ENCODE measurements at places on chromosomes 3 and 15.

- no peak for DNase-seq
These were observed 15.8 kb upstream of the SOX2 start for GRCh38 chr3:181695661-181696491.

- no peak for DNase-seq
These were observed 128.4 kb upstream of the TP63 start for GRCh38 chr3:189502676-189503257.

- DNase-seq = no peak
These were observed 65.1 kb downstream of the ZNF445 start for GRCh38 chr3:44412365-44412764.

GRCh38 chr15:60299452-60300047 is 98.2 kb downstream of the ANXA2 start:
- no peak for DNase-seq

DNA sequence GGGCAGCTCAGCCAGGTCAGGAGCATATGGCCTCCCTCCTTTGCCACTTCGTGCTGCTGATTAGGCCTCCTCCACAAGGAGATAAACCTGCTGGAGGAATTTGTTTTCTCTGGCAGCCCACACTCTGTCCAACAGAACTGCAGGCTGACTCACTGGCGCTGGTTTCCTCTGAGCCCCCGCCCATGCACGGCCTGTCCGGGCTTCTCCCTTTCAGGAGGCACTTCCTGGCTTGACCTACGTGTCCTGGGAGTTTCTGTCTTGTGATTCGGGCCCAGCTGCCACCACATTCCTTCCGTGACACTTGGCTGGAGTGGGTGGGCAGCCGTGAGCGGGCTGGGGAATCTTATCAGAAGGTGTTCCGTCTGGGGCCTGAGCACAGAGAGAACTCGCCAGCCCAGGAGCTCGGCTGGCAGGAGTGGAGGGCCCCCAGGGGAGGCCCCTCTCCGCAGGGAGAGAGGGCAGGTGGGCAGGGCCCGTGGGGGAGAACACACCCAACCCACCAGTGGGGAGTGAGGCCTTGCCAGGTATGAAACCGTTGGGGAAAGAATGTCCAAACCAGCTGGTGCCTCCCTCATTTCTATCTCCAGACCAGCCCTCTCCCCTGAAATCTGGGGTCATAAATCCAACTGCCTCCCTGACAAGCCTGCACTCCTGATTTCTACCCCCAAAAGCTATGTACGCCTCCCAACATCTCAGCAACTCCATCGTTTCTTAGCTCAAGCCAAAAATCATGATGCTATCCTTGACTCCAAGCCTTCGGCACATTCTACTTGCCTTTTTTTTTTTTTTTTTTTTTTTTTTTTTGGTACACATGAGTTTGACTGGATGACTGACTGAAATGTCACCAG is 110.6 kb upstream of the MEF2A start:
- no peak for DNase-seq

GRCh38 chr3:58210761-58211460 is at the start of gene DNASE1L3:
TSS of gene DNASE1L3 (minus strand) at chr3:58210972. CDS start at chr3:58210906, 66 bp downstream.
- DNase-seq = no peak

DNA sequence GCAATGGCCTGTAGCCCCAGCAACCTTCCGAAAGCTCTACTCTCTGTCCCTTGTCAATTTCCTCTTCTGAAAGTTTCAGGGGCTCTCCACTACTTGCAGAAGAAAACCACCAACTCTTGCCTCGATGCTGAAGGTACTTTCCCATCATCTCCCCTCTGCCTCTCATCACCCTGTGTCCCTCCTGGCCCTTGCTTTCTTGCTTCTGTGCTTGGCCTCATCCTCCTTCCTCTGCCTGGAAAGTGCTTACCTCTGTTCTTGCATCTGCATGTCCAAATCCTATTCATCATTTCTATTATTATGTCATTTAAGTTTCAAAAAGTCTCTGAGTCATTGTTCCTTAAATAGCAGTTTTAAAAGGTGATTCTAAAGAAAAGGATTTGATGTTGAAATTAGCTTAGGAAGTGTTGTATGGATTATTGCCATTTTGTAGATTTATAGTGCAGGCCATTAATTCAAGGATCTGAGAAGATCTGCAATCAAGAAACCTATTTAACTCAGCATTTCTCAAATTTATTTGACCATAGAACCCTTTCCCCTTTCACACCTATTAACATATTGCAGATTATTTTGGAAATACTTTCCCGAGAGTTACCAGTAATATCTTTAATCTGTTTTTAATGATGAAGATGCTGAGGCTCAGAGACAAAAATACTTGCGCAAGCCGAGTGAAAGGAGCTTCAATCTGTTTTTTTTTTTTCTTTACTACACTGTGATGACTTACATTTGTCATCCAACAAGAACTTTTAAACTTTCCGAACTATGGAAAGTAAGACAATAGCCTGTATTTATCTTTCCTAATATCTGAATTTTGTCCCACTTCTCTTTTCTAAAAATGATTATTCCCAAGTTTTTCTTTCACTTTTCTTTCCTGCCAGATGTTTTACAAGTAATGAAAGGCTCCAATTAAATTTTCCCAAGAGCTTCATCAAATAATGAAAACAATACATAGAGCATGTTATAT is 22.3 kb upstream of the CFAP161 start:
- DNase-seq = no peak

DNA sequence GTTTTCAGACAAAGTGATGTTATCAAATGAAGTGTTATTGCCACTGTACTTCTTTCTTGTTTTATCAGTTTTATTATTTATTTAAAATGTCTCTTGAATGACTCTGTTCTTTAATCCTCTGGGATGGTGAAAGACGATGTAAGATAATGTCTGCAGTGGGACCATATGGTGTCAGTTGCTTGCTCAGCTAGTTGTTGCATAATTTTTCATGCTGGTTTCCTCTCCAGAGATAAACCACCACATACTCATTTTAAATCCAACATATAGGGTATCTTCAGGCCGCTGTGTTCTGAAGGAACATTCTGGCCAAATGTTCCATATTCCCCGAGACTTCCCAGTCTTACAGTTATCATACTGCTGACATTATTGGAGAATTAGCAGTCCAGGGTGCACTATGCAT is 75.9 kb downstream of the GABRG3 start:
- DNase-seq = no peak

- no peak for DNase-seq
These were observed 317.8 kb downstream of the LPP start for GRCh38 chr3:188471723-188472122.
